Stimulated activated CD8-positive, alpha-beta memory T cell treated with anti-CD3 and anti-CD28 coated beads, Interleukin-4, amount 100 ng/mL, for 48 hours (primary cell): ENCODE measurements at places on chromosomes 7 and 10.

GRCh38 chr7:34850681-34851080 lies 186.6 kb downstream of the DPY19L1 start:
- DNase-seq: no peak

DNA sequence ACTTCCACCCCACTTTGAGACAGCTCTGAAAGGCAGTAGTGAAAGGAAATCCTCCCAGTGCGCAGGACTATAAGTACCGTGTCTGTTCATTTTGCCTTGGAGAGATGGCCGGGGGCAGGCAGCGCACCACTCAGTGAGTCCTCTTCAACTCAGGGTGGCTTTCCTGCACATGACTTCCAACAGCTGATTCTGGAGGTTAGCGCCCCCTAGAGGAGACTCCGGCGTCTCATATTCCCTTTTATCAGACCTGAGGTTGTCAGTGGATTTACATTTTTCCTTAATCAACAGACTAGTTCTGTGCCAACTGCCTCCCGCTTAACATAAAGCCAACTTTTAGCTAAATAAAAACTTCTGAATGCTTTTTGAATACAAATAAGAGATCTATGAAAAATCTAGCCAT lies 101.0 kb downstream of the HERPUD2 start:
- DNase-seq: peak; percentile 58

DNA sequence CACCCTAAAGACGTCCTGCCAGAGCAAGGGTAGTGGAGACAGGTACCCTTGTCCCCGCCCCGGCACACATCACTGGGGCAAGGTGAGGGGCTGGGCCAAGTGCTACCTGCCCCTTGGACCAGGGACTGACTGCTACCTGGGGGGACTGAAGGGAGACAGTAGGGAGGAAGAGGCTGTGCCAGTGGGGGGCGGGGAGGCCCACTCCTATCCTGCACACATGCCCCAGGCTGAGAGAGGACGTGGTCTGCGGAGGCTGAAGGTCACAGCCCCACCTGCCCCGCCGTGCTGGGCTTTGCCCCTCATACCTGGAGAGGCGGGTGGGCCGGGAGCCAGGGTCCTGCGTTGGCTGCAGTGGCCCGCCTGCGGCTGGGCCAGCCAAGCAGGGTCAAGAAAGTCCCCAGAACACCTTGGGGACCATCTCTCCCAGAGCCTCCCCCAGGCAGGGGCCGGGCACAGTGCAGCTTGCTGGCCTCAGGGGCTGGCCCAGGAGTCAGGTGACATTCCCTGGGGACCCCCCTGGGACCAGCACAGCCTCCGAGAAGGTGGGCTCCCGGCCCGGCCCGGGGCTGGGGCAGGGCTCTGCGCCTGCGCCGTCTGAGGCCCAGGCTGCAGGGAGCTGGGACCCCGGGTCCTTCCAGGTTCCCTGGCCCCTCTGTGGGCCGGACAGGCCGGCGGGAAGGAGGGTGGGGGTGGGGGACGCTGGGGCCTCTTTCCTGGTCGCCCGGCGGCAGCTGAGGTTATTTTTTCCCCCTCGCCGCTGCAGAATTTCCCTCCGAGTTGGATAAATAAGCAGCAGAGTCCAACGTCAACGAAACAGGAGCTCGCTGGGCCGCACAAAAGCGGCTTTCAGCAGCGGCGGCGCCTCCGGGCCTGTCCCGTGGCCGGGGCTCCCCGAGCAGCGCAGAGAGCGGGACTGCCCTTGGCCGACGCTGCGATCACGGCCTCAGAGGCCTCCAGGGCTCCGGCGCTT lies 9.8 kb upstream of the FZD9 start:
- no peak for DNase-seq

DNA sequence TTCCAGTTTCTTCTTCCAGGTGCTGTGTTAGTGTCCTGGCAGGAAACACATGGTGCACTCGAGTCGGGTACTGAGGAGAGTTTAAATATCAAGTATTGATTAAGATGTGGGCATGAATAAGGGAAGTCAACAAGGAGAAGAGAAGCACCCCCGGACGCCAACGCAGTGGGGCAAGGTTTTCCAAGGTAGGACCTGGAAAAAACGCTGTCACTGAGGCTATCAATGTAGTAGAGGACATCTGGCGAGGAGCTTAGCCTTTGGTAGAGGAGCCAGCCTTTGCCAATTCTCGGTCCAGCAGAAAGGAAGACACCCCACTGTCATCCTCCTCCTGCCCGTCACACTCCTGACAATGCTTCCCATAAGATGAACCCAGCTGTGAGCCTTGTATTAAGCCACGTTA lies 159.6 kb downstream of the TEX36 start:
- DNase-seq: no peak

- no peak for DNase-seq
These were observed 236.2 kb downstream of the PCLO start for GRCh38 chr7:82926477-82926876.

- DNase-seq: peak; percentile 7
These were observed 102.0 kb downstream of the VIPR2 start for GRCh38 chr7:159042581-159043101.

DNA sequence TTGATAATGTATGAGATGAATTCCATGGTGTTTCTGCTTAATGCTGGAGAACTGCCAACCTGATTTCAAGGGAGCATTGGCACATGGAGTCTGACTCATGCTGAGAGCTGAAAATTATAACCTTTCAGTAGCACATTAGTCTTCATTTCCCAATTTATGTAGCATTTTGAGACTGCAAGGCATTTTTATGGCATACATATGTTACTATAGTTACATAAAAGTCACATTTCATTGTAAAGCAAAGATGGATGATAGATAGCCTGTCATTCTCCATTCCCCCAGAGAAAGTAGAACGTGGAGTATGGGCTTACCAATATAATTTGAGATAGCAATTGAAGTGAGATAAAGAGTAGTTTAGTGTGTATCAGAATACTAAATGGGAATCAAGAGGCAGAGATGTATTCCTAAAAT lies 103.1 kb downstream of the SLC16A9 start:
- DNase-seq: no peak

- DNase-seq: no peak
These were observed 51.4 kb upstream of the ANLN start for GRCh38 chr7:36338256-36338655.

- DNase-seq: no peak
These were observed 70.0 kb downstream of the ALOX5 start for GRCh38 chr10:45444022-45444421.

DNA sequence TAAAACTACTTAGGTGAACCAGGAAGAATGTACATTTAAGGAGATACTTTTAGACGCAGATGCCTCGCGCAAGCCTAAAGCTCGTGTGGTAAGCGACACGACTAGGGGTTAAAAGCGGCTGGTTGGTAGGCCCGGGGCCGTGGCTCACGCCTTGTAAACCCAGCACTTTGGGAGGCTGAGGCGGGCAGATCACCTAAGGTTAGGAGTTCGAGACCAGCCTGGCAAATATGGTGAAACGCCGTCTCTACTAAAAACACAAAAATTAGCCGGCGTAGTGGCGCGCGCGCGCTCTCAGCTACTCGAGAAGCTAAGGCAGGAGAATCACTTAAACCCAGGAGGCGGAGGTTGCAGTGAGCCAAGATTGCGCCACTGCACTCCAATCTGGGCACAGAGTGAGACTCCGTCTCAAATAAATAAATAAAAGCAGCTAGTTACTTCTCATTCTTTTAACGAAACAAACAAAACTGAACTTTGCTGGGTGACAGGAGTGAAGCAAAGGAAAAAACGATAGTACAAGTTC lies 879 bp downstream of the NUDT5 start:
- DNase-seq: peak; percentile 57

- no peak for DNase-seq
These were observed 89.2 kb upstream of the ATP6V0A4 start for GRCh38 chr7:138887085-138887710.

DNA sequence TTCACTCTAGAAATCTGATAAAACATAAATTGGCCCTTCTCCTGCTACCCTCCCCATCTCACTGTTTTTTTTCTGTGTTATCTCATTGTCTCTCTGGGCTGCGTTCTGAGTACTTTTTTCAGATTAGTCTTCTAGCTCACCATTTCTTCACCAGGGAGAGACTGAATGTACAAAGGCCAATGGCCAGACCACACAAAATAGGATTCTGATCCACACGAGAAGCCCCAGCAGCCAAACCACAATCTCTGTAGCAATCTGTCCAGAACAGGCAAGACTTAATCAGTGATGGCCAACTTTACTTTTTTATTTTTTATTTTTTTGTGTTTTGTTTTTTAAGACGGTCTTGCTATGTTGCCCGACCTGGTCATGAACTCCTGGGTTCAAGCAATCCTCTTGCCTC lies 55.9 kb upstream of the PAPSS2 start:
- no peak for DNase-seq

- DNase-seq: no peak
These were observed 69.4 kb downstream of the ARMH3 start for GRCh38 chr10:101986624-101986971.

- DNase-seq: no peak
These were observed 499.3 kb downstream of the INHBA start for GRCh38 chr7:41203542-41203941.

DNA sequence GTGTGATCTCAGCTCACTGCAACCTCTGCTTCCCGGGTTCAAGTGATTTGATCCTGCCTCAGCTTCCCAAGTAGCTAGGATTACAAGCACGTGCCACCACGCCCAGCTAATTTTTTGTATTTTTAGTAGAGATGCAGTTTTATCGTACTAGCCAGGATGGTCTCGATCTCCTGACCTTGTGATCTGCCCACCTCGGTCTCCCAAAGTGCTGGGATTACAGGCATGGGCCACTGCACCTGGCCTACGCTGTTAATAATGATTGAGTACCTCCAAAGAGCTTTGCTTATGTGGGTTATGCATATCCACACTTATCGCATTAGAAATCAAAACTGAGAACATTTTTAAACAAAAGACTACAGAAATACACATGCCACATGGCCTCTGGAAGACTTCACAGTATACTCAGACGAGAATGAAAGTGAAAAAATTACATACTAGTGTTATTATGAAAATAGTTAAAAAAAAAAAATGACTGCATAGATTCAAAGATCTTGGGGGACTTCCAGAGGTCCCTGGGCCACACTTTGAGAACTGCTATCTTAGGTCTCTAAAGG lies 25.4 kb downstream of the RPP38 start:
- DNase-seq: no peak

DNA sequence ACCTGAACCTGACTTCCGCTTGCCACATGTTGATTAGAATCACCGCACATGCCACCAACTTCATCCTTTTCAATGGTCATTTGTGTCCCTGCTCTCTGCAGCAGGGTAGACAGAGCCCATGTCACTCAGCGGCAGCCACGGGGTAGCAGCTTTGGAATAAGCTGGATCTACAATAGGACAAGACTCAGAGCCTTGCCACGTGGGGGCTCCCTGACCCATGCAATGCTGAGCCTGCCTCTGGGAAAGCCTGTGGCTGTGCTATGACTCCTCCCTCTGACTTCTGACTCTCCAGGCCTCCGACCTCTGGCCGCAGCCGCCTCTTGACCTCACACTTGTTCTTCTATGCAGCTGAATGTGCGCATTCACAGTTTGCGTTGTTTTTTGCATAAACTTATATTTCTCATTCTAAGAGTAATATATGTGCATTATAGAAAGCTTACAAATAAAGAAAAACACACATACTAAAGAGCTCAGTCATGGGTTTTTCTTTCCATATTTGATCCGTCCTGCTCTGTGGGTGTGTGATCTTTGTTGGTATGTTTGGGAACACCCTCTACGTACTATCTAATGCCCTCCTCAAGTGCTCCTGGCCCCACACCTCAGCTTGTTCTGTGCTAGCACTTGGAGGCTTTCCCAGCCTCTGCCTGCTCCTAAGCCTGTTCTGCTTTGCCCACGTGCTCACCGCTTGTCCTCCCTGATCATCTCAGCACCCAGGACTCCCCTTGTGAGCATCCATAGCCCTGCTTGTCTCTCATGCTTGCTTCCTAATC lies 198.0 kb upstream of the MKI67 start:
- no peak for DNase-seq

GRCh38 chr7:2807845-2808772 lies 36.0 kb downstream of the GNA12 start:
- DNase-seq: no peak

DNA sequence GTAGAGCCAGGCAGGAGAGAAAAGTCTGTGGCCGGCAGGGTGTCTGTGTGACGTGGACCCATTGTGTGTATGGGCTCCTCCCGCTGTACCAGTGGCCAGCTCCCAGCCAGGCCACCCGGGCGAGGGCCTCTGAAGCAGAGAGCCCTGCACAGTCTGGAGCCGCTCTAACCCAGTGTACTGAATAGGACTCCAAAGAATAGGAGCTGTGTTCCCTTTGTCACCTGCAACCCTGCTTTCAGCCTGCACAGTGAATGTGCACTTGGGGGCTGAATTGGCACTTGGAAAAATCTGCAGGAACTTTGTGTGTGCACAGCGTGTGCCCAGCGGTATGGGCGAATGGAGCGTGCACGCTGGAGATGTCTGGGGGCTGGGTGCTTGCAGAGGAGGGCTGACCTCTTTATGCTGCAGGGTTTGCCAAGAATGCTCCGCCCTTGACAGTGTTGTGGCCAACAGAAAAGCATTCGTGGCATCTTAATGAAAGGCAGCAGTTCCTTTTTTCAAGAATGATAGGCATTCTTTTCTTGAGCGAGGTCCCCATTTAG lies 216.2 kb downstream of the AUTS2 start:
- DNase-seq: no peak

DNA sequence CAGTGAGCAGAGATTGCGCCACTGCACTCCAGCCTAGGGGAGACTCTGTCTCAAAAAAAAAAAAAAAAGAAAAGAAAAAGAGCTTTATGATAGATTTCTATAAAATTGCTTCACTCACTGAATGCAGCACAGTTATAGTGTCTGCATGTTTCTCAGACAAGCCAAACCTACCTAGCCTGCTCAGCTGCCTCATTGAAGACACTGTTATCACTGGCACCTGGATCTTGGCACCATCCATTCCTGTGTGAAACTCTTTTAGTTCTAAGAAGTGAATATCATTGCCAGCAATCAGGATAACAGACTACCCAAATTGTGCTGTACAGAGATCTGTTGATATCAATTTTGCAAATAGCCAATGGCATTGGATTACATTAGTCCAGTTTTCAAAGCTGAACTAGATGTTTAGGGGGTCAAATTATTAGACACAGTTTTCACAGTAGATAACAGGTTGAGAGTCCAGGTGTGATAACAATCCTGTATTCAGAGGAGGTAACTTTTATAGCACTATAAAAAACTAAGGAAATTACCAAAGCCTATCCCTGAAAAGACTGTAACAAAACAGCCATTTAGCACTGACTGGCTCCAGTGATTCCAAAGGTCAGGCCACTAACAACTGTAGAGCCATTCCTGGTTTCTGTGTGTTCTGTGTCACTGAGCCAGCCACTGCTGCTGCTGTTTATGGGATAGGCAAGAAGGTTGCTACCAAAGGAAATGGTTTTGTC lies 17.1 kb downstream of the PDSS1 start:
- no peak for DNase-seq
